ENCODE measurements at places on chromosomes 6 and 20.

DNA sequence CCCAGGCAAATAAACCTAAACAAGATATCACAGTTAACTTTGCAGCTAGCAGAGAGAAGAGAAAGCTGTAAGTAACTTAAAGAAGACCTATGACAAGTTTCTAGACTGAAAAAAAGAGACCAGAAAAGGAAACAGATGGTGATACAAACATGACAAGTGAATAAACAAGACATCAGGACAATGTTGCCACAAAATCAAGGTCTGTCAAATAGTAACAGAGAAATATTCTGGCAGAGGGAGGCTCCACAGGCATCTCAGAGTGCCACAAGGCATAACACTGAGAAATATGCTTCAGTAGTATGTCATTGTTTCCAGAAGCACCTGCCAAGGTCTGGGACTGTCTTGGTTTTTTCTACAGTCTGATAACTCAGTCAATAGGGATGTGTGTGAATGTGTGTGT lies 332.2 kb downstream of the KHDRBS2 start:
- no peaks in the 10 kb centered on the region for H3K36me3 ChIP-seq
- no peak overlapping the region for H3K4me3 ChIP-seq
- no peak for DNase-seq

DNA sequence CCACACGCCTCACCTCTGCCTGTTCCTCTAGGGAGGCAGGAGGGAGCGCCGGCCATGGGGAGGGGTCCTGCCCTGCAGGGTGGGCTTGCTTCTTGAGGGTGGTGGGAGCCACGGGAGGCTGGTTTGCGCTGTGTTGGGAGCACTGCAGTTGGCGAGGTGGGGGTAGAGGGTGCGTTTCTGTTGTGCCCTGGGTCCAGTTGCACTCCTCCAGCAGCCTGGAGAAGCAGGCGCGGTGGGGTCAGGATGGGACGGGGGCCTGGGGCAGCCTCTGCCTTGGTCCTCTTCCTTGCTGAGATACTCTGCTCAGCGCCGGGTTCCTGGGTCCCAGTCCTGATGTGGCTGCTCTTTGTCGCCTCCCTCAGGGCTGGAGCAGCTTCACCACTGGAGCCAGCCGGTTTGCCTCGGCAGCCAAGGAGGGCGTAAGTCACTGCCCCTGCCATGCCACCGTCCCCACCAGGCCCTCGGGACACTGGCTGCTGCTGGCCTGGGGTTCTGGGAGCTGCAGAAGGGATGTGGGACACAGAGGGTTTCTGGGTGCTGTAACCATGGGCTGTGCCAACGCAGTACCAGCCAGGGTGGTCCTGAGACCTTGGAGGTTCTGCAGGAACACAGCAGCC lies 8.4 kb downstream of the ARFGAP1 start:
- no peaks in the 10 kb centered on the region for H3K4me1 ChIP-seq
- peak overlapping the region; percentile 26 for H3K27ac ChIP-seq
- H3K36me3 ChIP-seq = peaks cover 33% of the 10 kb centered on the region
- no peak for DNase-seq

GRCh38 chr6:105713474-105714118 lies 310.7 kb upstream of the PREP start:
- no peak for DNase-seq
- no peaks in the 10 kb centered on the region for H3K4me1 ChIP-seq
- no peaks in the 10 kb centered on the region for H3K36me3 ChIP-seq
- no peak overlapping the region for H3K4me3 ChIP-seq

- peaks cover 19% of the 10 kb centered on the region for H3K27me3 ChIP-seq
- no peaks in the 10 kb centered on the region for H3K36me3 ChIP-seq
- H3K4me3 ChIP-seq = no peak overlapping the region
Measured at GRCh38 chr6:35954333-35954732, 33.4 kb upstream of the SRPK1 start.

- no peak overlapping the region for H3K27ac ChIP-seq
- H3K36me3 ChIP-seq = peaks cover 12% of the 10 kb centered on the region
- H3K4me1 ChIP-seq = peaks cover 19% of the 10 kb centered on the region
Measured at GRCh38 chr20:53917145-53918019, 153.0 kb downstream of the BCAS1 start.

DNA sequence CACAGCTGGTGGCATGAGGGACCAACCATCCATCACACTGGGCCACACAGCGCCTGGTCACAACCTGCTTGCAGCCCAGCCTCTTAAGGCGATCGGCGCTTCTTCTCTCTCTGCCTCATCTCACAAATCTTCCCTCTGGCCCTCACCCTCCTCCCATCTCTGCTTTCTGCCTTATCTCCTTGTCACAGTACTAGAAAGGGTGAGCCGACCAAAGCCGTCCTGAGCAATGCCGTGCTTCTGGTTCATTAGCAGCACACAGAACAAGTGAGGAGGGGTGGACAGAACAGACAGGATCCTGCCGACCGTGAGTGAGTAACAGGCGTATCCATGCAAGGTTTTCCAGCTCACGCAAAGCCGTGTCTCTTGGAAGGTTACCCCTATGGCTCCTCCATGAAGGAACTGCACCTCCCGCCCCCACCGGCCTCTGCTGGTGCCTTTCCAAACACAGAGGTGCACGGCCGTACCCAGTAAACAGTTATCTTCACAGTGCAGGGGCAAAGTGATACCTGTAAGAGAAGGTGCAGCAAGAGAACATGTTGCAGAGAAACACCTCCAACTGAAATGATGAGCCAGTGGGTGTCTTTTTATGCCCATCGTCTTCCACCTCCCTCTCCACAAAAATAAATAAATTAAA lies 331.7 kb downstream of the FARS2 start:
- peak overlapping the region; percentile 75 for H3K27ac ChIP-seq
- H3K4me3 ChIP-seq = no peak overlapping the region
- H3K27me3 ChIP-seq = no peaks in the 10 kb centered on the region
- H3K36me3 ChIP-seq = no peaks in the 10 kb centered on the region
- no peak for DNase-seq

DNA sequence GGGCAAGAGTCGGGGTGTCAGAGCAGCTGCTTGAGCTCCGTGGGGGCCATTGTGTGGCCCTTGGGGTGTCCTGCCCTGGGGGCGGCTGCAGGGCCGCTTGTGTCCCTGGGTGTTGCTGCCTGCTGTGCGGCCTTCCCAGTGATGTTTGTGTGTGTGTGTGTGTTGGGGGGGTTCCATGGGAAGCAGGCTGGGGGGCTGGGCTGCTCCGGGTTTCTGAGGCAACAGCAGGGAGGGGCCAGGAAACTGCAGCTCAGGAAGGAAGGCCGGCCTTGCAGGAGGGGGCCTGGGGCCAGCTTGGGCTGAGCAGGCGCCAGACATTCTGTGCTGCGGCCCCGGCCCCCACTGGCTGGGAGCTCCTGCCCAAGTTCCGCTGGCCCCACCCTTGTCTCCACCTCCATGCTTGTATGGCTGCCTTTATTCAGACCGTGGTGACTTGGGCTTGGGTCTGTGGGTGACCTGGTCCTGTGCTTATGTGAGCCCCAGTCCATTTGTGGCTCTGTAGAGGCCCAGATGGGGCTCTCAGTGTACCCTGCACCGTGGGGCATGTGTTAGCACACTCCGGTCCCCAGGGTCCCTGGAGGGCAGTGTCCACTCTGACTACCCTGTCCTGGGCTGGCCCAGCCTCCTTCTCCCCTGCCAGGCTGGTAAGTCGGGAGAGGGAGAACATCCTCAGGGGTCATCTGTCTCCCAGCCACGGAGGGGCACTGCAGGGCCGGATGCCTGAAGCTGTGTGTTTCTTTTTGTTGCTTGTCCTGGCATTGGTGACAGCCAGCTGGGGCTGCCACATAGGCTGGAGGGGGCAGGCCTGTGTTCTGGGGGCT lies 4.6 kb upstream of the SOX18 start:
- no peak overlapping the region for H3K4me3 ChIP-seq
- no peak for DNase-seq
- no peak overlapping the region for H3K27ac ChIP-seq
- peaks cover 52% of the 10 kb centered on the region for H3K27me3 ChIP-seq
- H3K4me1 ChIP-seq = peaks cover 5% of the 10 kb centered on the region

GRCh38 chr6:82953871-82954270 lies 111.8 kb downstream of the UBE3D start:
- H3K27ac ChIP-seq = no peak overlapping the region
- no peak for DNase-seq
- H3K36me3 ChIP-seq = peaks cover 6% of the 10 kb centered on the region
- H3K4me1 ChIP-seq = no peaks in the 10 kb centered on the region
- H3K27me3 ChIP-seq = no peaks in the 10 kb centered on the region

- peaks cover 27% of the 10 kb centered on the region for H3K4me1 ChIP-seq
- H3K36me3 ChIP-seq = peaks cover 41% of the 10 kb centered on the region
- H3K4me3 ChIP-seq = peak within 1 kb of the TSS; percentile 93
- H3K27me3 ChIP-seq = peaks cover 9% of the 10 kb centered on the region
Measured at GRCh38 chr6:37432916-37433656, at the start of gene CMTR1. Gene CMTR1 (plus strand): TSS chr6:37433221. CDS start chr6:37435630, 2,409 bp downstream.

GRCh38 chr6:11295969-11296368 lies 63.5 kb upstream of the NEDD9 start:
- peaks cover 17% of the 10 kb centered on the region for H3K36me3 ChIP-seq
- H3K4me1 ChIP-seq = peaks cover 55% of the 10 kb centered on the region
- H3K27ac ChIP-seq = peak overlapping the region; percentile 9

DNA sequence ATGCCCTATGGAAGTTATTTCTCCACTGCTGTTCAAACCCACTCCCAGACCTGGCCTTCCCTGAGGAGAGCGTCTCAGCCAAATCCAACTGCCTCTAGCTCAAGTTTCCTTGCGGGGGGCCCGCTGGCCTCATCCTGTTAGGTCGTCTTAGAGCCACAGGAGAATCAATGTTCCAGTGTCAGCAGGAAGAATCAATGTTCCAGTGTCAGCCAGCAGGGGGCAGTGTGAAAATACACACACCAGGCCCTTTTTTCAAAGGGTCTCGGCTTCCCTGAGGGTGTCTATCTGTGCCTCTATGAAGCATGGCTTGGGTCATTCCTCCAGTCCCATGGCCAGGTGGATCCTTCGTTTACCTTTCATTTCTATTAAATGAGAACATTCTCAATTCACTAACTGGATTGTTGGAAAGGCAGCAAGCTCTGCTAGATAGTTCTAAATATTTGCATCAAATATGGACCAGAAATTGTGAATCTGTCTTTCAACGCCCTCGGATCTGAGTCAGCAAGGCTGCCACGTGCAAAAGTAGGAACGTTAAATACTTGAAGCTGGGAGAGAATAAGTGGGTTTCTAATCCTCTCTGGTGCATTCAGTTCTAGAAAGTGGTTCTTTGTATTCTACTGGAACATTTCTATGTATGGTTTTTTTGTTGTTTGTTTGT lies 19.2 kb downstream of the PRND start:
- peak overlapping the region; percentile 76 for H3K27ac ChIP-seq
- H3K4me3 ChIP-seq = no peak overlapping the region
- peaks cover 4% of the 10 kb centered on the region for H3K4me1 ChIP-seq
- H3K36me3 ChIP-seq = no peaks in the 10 kb centered on the region
- peak; percentile 58 for DNase-seq

- no peak overlapping the region for H3K4me3 ChIP-seq
- H3K27me3 ChIP-seq = peaks cover 9% of the 10 kb centered on the region
- no peak overlapping the region for H3K27ac ChIP-seq
- no peak for DNase-seq
Measured at GRCh38 chr6:32076321-32076809, 32.8 kb downstream of the TNXB start.

DNA sequence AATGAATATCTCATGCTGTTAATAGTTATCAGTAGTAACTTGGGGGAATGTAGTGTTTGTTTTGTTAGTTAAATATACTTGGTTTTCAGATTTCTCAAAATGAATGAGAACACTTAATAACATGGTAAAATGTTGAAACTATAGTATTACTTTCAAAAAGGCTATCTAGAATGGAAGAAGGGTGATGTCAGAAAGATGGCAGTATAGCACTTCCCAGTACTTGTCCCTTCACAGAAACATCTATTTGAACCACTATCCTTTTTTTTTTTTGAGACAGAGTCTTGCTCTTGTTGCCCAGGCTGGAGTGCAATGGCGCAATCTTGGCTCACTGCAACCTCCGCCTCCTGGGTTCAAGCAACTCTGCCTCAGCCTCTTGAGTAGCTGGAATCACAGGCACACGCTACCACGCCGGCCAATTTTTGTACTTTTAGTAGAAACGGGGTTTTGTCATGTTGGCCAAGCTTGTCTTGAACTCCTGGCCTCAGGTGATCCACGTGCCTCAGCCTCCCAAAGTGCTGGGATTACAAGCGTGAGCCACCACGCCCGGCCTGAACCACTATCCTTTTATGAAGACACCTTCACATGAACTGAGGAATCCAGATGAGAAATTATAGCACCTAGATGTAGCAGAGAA lies 4.7 kb upstream of the ECHDC1 start:
- no peak overlapping the region for H3K4me3 ChIP-seq
- no peak overlapping the region for H3K27ac ChIP-seq
- no peak for DNase-seq
- no peaks in the 10 kb centered on the region for H3K4me1 ChIP-seq

DNA sequence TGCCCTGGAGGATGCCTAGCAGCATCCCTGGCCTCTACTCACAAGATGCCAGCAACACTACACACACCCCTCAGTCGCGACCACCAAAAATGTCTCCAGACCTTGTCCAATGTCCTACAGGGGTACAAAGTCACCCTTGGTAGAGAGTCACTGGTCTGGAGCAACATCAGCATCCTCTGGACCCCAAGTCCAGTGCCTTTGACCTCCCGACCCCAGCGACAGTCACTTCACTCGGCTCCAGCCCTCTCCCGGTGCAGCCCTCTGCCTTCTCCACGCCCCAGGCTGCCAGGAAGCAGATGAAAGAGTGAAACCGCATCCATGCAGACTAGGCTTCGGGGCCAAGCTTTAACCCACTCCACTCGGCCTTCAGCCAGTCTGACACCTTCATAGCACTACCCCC lies 92.0 kb upstream of the SRSF6 start:
- DNase-seq = no peak
- H3K4me1 ChIP-seq = no peaks in the 10 kb centered on the region
- H3K36me3 ChIP-seq = no peaks in the 10 kb centered on the region
- H3K27ac ChIP-seq = no peak overlapping the region
- no peak overlapping the region for H3K4me3 ChIP-seq

DNA sequence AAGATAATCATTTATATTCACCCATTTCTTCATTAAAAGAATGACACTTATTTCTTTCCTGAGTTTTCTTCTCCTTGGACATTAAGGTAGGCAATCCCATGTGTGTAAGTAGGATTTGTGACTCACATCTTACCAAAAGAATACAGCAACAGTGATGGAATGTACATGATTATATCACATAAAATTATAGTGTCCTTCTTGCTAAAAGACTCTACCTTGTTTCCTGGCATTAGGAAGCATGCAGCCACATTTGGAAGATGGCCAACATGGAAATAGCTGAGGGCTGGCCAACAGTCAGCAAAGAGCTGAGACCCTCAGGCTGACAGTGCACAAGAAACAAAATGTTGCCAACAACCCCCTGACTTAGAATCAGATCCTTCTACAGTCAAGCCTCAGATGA lies 327.9 kb upstream of the MARCKS start:
- no peaks in the 10 kb centered on the region for H3K4me1 ChIP-seq
- no peaks in the 10 kb centered on the region for H3K36me3 ChIP-seq
- no peak overlapping the region for H3K27ac ChIP-seq
- no peak overlapping the region for H3K4me3 ChIP-seq
- no peak for DNase-seq

- no peaks in the 10 kb centered on the region for H3K4me1 ChIP-seq
- H3K36me3 ChIP-seq = no peaks in the 10 kb centered on the region
- no peak overlapping the region for H3K27ac ChIP-seq
Measured at GRCh38 chr20:10167040-10167439, 51.6 kb upstream of the SNAP25 start.

- no peak for DNase-seq
- peak overlapping the region; percentile 82 for H3K4me3 ChIP-seq
- H3K36me3 ChIP-seq = peaks cover 16% of the 10 kb centered on the region
- peaks cover 43% of the 10 kb centered on the region for H3K4me1 ChIP-seq
- peak overlapping the region; percentile 95 for H3K27ac ChIP-seq
Measured at GRCh38 chr6:34696189-34696738, 303 bp downstream of the ILRUN start.

Data from effector memory CD8-positive, alpha-beta T cell (primary cell).